ENCODE measurements at places on chromosomes 2 and 18.

GRCh38 chr2:174577967-174578589 is 19.5 kb downstream of the WIPF1 start:
- DNase-seq: peak; percentile 77

DNA sequence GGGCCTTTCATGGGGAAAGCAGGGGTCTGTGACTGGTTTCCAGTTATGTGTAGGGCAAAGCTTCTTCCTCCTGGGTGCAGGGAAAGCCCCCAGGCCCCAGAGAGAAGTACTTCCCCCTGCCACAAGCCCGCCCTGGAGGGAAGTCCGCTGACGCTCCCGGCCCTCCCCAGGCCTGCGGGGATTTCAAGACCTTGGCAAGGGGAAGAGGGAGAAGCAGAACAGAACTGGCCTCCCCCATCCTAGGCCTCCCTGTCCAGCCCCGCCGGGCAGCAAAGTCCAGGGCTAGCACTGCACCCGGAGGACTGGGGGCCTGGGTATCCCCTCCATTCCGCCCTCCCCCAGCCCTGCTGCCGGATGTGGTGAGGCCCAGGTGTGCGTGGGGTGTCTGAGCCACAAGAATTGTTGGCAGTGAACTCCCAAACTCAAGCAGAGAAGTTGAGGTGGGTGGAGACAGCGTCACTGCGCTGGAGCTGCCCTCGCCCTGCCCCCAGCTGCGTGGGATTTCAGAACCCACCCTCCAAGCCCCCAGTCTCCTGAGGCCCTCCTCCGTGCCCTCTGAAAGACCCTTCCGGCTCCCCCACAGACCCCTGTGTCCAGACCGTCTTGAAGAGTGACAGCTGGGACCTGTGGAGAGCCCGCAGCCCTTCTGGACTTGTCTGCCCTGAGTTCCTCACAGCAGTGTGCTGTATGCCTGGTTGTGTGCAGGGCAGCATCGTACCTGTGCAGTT is 1.1 kb upstream of the DUSP2 start:
- DNase-seq: peak; percentile 96

GRCh38 chr18:25704494-25704893 is 352.5 kb upstream of the ZNF521 start:
- no peak for DNase-seq

DNA sequence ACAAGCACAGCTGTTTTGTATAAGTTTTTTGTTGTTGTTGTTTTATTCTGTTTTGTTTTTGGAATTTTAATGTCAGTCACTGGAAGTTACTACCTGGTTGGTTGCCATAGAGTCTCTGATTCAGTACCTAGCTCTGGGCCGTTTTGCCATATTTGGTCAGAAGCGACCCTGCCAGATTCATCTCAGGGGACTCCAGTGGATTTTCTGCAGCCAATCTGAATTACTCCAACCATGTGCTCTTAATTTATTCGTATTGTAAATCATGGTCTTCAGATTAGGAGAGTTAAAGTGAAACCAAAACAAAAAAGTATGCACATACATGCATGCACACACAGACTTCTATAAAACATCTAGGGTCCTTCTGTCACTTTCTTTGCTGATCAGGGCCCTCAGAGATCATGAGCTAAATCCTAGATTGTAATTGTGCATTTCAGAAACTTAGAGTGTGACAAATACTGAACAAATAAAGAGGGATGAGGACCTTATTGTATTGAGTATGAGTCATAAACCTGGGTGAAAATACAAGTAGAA is 317.4 kb upstream of the UBE2E3 start:
- DNase-seq: no peak

- DNase-seq: no peak
These were observed 40.4 kb upstream of the CDC42EP3 start for GRCh38 chr2:37711831-37712230.

GRCh38 chr2:147689220-147689909 is 155.5 kb upstream of the ACVR2A start:
- no peak for DNase-seq

DNA sequence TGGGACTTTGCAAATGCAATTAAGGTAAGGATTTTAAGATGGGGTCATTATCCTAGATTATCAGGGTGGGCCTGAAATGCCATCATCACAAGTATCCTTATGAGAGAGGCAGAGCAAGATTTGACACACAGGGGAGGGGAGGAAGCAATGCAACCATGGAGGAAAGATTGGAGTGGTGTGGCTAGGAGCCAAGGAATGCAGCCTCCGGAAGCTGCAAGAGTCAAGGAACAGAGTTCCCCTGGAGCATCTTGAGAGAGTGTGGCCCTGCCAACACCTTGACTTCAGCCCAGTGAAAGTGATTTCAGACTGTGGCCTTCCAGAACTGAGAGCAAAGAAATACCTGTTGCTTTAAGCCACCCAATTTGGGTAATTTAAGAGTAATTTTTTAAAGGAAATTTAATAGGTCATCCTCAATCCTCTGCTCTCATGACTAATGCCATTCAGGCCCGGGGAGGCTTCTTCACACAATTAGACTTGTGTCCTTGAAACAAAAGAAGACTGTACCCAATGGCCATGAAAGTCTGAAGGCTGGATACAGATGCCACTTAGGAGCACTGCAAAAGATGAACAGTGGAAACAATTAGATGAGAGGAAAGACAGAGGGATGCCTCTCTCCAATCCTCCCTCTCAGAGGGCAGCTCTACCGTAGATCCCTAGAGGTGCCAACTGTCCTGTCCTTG is 250.3 kb upstream of the ID2 start:
- DNase-seq: no peak

DNA sequence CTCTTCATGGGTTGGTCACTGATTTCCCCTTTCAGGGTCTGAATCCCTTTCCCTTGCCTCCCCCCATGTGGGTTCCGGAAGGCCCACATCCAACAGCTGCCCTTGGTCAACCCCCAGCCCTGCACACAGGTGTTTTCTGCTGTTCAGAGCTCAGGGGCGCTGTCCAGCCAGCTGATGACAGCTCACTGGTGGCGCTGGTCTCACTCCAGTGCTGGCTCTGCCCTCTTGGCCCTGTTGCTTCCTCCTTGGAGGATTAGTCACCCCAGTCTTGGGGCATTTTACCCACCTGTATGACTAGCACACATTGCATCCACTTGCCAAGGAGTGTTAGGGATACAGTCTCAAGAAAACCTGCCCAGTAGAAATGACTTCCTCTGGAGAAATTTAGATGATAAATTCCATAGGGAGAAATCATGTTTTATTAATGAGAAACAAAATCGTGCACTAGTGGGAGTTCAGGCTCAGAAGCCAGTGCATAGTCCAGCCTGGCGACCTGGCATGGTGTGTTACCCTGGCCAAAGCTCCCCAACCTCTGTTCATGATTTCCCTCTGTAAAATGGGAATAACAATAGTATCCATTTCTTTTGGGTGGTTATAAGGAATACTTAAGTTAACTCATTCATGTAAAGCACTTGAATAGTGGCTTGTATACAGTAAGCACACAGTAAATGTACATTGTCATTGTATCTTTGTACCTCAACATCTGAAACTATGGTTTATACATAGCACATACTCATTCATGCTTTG is 21.6 kb downstream of the CRIM1 start:
- DNase-seq: no peak

GRCh38 chr2:10524851-10525572 is 76.9 kb upstream of the ODC1 start:
- DNase-seq: no peak

DNA sequence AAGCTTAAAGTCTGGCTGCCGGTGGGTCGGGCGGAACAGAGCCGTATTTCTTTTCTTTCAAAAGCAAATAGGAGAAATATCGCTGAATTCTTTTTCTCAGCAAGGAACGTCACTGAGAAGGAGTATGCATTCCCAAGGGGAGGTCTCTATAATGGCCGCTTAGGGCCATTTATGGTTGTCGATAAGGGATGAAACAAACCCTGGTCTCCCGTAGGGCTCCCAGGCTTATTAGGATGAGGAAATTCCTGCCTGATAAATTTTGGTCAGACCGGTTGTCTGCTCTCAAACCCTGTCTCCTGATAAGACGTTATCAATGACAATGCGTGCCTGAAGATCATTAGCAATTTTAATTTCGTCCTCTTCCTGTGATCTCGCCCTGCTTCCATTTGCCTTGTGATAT is 227.7 kb upstream of the ZEB2 start:
- DNase-seq: no peak

- DNase-seq: no peak
These were observed 98.1 kb downstream of the LRRC30 start for GRCh38 chr18:7329016-7329415.

- no peak for DNase-seq
These were observed 21.5 kb downstream of the ITGB1BP1 start for GRCh38 chr2:9401646-9402371.

DNA sequence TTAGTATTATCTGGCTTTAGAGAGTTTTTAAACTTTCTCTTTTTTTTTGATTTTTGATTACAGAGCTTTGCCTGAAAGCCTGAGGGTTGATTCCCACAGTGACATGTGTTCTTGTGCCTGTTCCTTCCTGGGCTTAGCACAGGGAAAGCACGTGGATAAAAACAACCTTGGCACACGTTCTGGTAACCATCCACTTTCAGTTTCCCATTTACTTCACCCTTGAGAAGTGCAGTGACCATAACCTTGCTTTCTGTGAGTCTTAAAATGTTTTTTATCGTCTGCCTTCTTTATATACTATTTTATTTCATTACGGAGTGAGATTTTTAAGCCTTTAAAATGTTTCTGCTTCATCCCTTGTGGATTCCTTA is 11.5 kb downstream of the CD226 start:
- DNase-seq: peak; percentile 41

DNA sequence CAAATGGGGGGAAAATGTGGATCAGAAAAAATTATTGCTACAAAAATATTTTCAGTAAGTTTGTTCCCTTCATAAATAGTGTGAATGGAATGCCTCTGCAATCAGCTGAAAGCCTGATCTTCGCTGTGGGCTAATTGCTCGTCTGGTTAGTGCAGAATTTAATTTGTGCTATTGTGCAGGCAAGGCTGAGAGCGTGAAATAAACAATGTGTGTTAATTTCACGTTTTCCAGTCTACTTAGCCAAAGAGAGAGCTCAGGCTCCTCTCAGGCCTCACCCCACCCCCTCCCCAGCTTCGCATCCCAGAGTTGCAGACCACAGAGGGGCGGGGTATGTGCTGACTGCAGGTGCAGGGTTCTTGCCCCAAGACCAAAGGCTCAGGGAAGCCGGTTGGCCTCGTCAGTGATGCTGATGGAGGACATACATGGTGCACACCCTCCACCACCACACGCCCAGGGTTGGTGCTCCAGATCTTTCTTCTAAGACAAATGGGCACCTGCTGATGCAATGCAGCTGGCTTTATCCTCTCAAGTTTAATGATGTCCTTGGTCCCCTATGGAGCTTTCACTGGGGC is 302.6 kb upstream of the SLC14A2 start:
- no peak for DNase-seq

- DNase-seq: no peak
These were observed 4.0 kb downstream of the SNED1 start for GRCh38 chr2:241002275-241003046.

DNA sequence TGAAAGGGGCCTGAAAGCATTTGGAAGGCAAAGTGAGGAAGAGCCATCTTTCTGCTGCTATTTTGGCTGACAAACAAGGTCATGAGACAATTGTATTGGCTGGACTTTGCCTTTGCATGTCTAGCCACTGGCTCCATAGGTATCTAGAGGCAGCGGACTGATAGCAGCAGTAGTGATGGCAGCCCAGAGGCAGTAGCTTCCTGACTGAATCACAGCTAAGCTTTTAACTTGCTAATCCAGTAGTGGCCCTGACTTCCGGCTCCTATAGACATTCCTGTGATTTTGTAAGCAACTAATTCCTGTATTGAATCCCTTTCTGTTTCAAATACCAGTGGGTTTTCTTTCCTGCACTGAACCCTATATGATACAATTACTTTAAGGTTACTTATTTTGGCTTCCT is 69.8 kb upstream of the PDE1A start:
- DNase-seq: no peak

DNA sequence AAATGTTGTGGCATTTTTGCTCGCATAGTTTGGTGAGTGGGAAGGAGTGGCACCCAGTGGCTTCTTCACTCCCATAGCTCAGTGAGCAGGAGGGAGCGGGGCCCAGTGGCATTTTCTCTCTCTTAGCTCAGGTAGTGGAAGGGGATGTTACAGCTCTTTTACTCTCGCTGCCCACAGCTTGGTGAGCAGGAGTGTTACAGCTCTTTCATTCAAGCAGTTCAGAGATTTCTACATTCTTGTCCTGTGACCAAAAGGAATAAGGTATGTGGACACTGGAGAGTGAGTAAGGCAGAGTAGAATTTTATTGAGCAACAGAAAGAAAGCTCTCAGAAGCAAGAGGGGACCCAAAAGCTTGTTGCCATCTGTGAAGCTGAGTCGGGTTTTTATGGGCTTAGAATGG is 192.4 kb downstream of the SPAG16 start:
- no peak for DNase-seq

DNA sequence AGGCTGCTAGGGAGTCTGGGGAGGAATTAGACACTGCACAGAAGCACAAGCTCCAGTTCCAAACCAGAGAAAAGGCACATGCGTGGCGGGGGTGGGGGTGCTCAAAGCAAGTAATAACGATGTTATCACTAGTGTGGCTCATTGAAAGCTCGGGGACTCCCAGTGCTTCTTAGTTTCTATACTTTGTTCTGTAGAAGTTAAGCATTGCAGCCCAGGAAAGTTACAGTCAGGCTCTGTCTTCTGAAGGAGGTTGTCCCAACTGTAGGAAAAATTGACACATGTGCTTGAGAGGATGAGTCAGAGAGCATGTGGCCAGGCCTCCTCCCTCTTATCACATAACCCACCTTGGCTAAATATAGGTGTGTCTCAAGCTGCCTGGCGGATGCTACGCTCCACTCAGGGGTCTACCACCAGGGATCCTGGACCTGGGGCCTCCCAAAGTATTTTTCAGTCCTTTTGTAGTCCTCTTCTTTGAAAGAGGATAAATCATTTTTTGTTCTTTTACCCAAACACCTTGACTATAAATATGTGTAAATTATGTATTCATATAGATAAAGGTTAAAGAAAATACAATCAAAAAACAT is 3.8 kb downstream of the GALNT5 start:
- no peak for DNase-seq

DNA sequence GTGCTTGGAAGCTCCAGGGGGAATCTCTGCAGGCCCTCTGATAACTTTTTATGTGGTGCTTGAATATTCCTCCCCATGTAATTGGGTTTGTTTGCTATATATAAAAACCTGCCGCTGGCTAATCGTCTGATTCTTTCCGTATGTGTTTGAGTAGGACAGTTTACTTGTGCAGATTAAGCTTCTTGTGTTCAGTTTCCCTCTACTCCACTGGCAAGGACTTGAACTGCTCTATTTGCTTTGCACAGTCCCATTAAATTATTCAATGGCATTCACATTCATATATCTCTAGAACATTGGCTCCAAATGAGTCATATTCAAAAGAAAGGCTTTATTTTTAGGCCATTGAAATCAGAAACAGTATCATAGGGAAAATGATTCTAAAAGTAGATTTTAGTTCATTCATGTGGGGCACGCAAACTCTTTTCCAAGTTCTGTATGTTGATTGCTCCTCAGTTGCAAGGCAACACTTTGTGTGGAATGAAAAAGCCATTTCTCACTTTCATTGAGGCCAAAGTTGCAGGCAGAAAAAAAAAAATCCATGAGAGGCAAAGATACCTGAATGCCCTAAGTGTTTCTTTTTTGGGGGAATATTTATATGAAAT is 1682.3 kb upstream of the PIK3C3 start:
- no peak for DNase-seq
